SJSA1 (cell line): ENCODE measurements at places on chromosomes 13 and 19. TPM values are rescaled to one million over a fixed set of nuclear protein-coding genes. Genes with fewer than 3 reads are reported as not detected.
A peak's percentile ranks its signal among the peaks of the same experiment; 100 is the strongest.

DNA sequence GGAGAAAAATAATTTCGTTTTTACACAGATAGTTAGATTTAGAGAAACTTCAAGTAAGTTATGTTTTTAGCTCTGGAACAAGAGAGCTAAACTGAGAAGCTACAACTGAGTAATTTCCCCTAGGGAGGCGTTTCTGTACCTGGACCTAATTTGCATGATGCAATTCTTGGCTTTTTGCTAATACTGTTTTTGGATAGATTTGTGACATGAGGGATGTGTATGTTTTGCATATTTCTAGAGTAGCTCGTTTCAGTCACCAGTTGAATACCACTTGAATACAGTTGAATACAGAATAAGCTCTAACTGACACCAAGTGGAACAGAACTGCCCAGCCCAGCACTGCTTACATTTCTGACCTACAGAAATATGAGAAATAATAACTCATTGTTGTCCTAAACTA is 1227.9 kb upstream of the SPRY2 start:
- no peak for DNase-seq

- DNase-seq = no peak
Observed at GRCh38 chr13:31827707-31828106, 88.4 kb downstream of the RXFP2 start.

DNA sequence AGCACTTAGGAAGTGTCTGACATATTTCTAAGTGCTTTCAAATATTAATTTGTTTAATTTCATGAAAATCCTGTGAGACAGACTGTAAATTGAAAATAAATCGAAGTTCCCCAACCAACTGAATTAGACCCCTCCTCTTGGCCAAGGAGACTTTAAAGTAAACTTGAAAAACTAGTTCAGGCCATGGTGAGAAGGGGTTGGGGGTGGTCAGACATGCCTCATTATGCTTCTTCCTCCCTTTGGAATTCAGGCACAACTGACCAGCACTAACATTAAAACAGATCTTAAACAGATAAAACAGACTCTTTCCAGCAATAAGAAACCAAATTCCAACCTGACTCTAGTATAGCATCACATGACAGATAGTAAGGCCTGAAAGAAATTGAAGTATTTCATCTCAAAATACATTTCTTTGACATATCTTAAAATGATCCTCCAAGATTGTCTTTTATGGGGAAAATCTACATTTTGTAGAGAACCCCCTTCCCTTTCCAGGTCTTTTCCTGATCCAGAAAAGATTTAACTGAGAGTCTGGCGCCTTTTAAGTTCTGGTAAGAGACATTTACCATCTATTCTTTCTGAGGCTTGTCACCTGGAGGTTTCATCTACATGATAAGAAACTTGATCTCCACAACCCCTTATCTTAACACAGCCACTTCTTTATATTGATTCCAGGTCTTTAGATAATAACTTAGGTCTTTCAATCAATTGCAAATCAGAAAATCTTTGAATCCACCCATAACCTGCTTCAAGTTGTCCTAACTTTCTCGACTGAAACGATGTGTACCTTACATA is 336.5 kb downstream of the PCDH20 start:
- DNase-seq = no peak

- DNase-seq = no peak
Observed at GRCh38 chr13:98746968-98747367, 5.5 kb downstream of the SLC15A1 start.

DNA sequence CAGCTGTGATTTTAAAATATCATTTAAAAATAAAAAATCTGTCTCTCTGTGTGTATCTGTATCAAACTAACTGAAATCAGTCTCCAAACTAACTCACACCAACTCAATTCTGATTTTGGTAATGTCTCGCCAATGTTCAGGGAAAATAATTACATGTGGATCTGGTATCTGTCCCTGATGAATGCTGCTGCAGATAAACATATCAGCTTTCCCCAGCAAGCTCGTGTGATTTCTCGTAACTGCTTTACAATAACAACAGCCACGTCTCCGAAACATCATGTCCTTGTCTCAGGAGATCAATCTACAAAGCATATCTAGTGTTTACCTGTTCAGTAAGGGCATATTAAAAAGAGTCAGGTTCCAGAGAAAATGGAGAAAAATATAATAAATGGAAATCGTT is 129.0 kb downstream of the IRS2 start:
- peak; percentile 38 for DNase-seq

GRCh38 chr13:97448503-97449251 is 14.7 kb downstream of the RAP2A start:
- no peak for DNase-seq

- no peak for DNase-seq
Observed at GRCh38 chr13:24911133-24911908, 147.4 kb downstream of the RNF17 start.

DNA sequence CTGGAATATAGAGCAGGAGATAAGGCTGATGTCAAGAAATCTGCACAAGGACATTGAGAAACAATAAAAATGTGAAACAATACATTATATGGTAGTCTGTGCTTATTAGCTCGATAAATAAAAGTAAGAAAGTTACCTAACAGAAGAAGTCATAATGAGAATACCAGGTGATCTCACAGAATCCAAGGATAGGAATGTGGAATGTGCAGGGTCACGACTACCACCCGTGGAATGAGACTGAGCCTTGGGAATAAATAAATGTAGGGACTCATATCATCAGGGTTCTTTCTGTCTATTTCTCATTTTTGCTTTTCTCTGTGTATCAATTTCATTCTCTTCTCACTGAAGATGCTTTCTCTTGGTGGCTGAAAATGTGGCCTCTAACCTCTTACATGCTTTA is 26.0 kb upstream of the KBTBD7 start:
- no peak for DNase-seq

DNA sequence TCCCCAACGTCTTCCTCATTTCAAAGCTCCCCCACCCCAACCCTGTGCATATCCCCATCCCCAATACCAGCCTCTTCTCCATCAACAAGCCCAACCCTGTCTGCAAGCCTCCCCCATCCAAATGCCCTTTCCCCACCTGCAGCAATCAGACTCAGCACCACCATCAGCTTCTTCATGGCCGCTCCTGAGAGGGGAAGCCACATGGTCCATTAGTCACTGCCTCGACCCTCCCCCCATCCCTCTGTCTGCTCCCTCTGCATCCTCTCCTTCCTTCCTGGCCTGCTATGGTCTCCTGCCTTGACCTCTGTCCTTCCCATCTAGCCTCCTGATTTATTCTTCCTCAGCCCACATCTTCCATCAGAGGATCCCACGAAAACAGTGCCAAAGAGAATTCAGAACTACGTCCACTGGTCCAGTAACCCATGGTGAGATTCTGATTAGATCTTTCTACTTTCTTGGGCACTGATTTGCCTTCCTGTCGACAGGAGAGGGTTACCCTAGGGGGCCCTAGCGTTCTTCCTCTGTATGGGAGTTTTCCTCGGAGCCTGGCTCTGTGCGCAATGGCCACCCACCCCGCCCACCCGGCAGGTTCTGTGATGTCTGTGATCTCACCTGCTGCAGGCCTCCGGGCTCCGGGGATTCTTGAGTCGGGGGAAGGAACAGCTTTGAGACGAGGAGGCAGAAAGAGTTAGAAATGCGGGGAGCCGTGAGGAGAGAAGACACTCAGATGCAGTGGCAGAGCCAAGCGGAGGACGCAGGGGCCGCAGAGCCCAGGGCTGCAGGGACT is 1.3 kb downstream of the KLK6 start:
- no peak for DNase-seq

DNA sequence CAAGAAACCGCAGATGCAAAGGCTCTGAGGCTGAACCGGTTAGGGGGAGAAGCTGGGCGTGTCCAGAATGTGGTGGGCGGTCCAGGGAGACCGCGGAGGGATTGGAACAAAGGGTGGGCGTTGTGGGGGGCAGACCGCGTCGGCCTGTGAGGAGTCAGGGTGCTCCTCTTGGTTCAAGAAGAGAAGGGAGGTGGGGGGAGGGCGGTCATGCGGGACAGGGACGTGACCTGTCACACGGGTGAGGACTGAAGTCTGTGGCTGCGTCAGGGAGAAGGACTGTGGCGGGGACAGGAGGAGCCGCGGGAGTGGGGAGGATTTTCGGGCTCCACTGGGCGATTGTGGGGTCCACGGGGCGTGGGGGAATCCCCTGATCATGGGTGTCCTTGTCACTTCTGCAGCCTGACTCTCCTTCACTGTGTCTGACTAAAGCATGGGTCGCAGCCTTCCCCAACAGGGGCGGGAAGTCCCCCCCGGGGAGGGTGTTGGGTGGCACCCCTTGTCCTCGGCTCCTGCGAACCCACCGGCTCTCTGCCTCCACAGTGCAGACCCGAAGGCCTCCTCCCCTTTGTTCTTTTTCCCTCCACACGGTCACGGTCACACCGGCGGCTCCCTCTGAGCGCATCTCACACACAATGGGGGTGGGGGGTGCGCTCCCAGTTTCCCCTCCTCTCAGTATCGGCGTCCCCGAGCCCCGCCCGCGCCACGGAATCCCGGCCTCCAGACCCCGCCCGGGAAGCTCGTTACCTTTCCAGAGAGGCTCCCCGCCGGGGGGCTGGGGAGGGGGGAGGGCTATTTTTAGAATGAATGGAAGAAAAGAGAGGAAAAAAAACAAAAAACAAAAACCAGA is 16.4 kb upstream of the KCNN1 start:
- DNase-seq = no peak

DNA sequence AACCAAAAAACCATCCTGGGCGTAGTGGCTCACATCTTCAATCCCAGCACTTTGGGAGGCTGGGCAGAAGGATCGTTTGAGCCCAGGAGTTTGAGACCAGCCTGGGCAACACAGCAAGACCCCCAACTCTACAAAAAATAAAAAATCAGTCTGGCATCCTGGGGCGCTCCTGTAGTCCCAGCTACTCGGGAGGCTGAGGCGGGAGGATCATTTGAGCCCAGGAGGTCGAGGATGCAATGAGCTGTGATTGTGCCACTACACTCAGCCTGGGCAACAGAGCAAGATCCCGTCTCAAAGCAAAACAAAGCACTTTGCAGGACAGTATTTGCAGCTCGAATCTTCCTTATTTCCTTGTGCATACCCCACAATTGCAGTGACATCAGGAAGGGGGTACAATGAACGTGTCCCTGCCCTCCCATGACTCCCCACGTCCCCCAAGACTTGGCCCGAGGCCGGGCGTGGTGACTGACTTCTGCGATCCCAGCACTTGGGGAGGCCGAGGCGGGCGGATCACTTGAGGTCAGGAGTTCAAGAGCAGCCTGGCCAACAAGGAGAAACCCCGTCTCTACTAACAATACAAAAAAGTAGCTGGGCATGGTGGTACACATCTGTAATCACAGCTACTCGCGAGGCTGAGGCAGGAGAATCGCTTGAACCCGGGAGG is 870 bp downstream of the NDUFB7 start:
- no peak for DNase-seq

Gene IGSF23
- 0.37 TPM in 1 of 2 replicates, not detected in the other for total RNA-seq

Gene ICAM4
- not detected in 2 replicates for total RNA-seq

Gene RGS9BP
- 0.05 TPM in 1 of 2 replicates, not detected in the other for total RNA-seq

Gene TPGS1
- total RNA-seq = 68.7 and 73.3 TPM in 2 replicates

Gene NCAN
- total RNA-seq = not detected in 2 replicates

Gene PGLYRP2
- total RNA-seq = not detected in 2 replicates
